ENCODE measurements at places on chromosomes 1 and 21. TPM values are rescaled to one million over a fixed set of nuclear protein-coding genes. Genes with fewer than 3 reads are reported as not detected.

DNA sequence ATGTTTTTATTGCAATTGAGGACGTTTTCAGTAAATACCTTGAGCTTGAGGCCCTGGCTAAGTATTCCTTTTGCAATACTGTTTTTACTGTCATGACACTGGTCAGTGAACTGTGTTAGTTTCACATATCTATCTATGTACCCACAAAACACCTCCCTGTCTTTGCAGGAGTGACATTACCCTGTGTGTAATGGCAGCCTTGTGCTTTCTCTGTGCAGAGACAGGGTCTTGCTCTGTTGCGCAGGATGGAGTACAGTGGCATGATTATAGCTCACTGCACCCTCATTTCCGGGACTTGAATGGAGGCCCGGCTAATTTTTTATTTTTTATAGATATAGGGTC is 8.9 kb downstream of the YBX1 start:
- no peak for DNase-seq

IFNLR1 gene
- 0.21 TPM for total RNA-seq

MROH7 gene
- total RNA-seq: not detected

GRCh38 chr1:174158767-174159251 is 511 bp upstream of the RABGAP1L start:
- no peak for DNase-seq

- DNase-seq: no peak
Measured at GRCh38 chr1:8212580-8213031, 105.3 kb upstream of the SLC45A1 start.

DNA sequence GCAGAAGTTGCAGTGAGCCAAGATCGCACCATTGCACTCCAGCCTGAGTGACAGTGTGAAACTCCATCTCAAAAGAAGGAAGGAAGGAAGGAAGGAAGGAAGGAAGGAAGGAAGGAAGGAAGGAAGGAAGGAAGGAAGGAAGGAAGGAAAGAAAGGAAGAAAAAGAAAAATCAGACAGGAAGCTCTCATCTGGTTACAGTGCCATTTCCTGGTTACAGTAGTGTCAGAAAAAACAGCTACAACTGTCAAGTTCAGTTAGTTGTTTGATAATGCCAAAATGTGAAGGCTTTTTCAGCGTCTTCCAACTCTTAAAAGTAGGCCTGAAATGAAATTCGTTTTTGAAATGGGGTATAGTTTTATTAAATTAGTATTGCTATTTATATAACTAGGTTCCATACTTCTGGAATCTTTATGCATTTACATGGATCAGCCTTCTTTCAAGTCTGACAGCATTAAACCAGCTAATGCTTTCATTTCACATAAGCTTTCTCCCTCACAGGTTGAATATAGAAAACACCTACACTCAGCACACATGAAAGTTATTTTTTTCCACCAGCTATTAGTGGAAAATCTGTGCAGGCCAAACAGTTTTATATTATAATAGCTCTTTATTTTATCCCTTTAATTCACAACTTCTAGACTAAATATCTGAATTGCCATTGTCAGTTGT is 21.2 kb downstream of the PTPN22 start:
- no peak for DNase-seq

DNA sequence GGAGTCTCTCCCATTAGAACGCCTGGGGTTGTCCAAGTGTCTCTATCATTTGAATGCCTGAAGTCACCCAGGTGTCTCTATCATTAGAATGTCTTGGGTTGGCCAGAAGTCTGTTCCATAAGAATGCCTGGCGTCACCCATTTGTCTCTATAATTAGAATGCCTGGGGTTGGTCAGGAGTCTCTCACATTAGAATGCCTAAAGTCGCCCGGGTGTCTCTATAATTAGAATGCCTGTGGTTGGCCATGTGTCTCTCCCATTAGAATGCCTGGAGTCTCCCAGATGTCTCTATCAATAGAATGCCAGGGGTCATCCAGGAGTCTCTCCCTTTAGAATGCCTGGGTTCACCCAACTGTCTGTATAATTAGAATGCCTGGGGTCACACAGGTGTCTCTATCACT is 54.5 kb downstream of the RNF187 start:
- no peak for DNase-seq

UBL4B gene
- total RNA-seq: not detected

- DNase-seq: no peak
Measured at GRCh38 chr1:173414136-173414535, 63.0 kb upstream of the PRDX6 start.

CAMK2N1 gene
- 3.6 TPM for total RNA-seq

RASAL2 gene
- 3.6 TPM for total RNA-seq

GRCh38 chr1:12594966-12595756 is 22.8 kb downstream of the DHRS3 start:
- peak; percentile 86 for DNase-seq

- no peak for DNase-seq
Measured at GRCh38 chr1:90621986-90622385, 95.1 kb downstream of the BARHL2 start.

DNA sequence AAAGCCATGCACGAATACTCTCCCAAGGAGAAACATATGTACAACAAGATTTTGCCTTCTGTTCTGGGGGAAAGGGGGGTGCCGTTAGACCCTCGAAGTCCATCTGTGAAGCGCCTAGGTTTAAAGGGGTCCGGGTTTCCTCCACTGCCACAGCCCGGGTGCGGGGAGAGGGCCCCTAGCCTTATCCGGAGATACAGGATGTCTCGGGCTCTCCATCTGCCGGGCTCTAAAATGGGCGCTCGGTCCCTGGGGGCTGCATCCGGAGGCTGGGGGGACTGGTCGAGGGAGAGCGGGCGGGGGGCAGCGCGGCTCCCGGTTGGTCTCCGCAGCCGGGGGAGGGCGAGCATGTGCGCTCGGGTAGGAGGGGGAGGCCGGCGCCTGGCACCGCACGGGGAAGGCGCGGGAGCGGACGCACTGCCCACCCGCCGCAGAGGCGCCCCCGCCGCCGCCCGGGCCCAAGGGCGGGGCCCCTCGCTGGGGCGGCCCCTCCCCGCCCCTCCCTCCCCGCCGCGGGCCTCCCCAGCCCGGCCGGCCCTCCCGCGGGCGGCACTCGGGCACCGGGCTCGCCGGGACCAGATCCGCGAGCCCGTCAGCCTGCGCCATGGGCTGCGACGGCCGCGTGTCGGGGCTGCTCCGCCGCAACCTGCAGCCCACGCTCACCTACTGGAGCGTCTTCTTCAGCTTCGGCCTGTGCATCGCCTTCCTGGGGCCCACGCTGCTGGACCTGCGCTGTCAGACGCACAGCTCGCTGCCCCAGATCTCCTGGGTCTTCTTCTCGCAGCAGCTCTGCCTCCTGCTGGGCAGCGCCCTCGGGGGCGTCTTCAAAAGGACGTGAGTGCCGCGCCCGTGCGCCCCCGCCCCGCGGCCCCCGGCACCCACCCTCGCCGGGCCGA is 63.1 kb downstream of the ELK4 start:
- no peak for DNase-seq

DNA sequence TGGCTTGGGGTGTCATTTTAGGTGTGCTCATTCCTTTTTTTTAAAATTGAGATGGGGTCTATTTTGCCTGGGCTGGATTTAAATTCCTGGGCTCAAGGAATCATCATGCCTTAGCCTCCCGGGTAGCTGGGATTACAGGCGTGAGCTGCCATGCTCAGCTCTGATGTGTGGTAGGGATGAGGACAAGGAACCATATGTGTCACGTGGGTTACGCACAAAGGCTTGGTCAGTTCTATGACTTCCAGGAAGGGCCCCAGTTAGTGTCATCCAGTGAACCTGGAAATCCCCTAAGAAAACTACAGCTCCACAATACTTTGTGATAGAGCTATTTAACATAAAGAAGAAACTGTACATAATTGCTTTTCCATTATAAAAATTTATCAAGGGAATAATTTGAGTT is 6.7 kb upstream of the METTL25B start:
- DNase-seq: no peak

HUNK gene
- total RNA-seq: 1.5 TPM

- no peak for DNase-seq
Measured at GRCh38 chr1:46689356-46689755, 17.7 kb downstream of the TEX38 start.

DNA sequence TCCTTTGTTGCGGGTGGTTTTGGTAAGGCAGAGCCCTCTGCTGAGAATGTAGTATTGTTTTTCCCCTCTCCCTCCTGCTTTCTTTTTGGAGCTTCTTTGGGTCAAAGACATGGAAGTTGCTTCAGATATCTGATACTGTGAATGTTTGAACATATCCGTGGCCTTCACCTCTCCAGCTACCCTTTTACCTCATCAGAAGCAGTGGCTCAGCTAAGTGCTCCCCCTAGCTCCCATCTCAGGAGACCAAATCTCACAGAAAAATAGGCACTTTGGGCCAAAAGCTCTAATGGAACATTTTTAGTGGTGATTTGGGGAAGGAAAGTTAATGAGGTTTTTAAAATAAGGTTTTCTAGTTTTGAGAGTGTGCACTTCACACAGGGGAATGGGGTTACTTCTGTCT is 6.3 kb downstream of the TMEM200B start:
- no peak for DNase-seq

EDARADD gene
- total RNA-seq: 1.1 TPM

DCST1 gene
- total RNA-seq: not detected

DNA sequence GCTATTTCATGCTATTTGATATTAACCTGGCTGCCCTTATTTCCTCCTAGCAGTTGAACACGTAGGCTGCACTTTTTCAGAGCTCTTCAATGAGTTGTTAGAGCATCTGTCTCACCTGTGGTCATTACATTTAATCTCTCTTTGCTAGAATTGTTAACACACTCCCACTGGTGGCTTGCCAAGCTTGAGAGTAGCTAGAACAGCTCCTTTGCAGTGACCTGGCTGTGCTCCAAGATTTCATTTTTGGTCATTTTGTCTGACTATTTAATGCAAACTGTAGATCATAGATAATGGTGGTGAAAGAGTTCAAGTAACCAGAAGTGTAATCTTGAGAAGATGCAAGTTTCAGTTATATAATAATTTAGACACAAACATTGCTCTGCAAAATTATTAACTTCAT is 105.6 kb downstream of the LRRC7 start:
- DNase-seq: no peak

GRCh38 chr1:51439053-51439452 is 80.0 kb downstream of the EPS15 start:
- no peak for DNase-seq

SPATA6 gene
- 4.0 TPM for total RNA-seq

DNA sequence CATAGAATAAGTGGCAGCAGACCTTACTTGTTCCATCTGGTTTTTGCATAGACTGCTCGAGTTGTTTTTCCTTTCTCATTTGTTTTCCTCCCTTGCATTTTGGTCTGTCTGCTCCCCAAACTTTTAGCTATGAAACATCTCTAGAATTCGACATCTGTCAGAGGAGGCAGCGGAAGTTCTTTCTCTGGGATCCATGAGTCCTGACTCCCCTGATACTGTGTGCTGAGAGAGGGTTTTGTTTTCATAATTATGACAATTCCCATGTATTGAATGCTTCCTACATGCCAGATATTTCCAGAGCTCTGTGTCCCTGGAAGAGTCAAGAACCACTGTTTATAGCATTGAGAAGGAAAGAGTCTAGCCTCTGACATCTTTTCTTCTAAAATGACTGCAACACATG is 172.6 kb downstream of the KIF26B start:
- DNase-seq: no peak

DNA sequence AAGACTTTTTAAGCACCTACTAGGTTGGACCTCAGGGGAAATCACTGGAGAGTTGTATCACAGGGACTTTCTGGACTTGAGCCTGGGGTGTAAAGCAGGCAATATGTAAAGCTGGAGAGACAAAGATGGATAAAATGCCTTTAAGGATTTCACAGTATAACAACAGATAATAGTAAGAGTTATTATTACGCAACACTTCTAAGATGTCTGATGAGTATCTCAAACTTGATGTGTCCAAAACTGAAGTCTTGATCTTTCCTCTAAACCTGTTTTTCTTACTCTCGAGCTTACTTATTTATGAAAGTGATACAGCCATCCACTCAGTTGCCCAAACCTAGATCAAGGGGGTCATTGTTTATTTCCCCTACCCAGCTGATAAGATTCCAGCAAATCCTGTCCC is 2.1 kb upstream of the STRIP1 start:
- no peak for DNase-seq

GRCh38 chr1:229953736-229954326 is 113.2 kb upstream of the GALNT2 start:
- DNase-seq: no peak

DNA sequence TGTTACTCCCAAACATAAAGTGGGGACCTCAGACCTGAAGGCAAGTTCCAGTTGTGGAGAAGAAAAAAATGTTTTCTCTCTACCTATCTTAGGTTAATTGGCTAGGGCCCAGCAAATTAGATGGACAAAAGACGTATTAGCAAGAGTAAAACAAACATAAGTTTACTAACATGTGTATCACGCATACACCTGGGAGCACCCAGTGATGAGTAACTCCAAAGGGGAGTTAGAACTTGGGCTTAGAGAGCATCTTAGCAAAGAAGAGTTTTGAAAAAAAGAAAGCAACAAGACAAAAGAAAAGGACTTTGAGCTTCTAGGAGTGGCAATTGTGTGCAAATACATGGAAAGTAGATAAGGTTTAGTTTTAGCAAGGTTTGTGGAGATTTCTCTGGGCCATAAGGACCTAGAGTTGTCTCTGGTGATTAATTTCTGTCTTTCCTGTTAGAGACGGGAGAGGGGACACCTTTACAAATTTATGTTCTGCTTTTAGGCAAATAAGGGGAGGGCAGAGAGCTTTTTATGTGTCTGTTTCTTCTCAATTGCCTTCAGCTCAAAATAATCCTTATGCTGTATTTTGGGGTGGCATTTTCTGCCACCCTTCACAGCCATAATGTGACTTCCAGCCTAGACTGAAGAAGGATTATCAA is 76.7 kb upstream of the PTGFRN start:
- DNase-seq: no peak

XCL1 gene
- not detected for total RNA-seq

- DNase-seq: no peak
Measured at GRCh38 chr1:16209132-16209846, 3.2 kb downstream of the ARHGEF19 start.

DNA sequence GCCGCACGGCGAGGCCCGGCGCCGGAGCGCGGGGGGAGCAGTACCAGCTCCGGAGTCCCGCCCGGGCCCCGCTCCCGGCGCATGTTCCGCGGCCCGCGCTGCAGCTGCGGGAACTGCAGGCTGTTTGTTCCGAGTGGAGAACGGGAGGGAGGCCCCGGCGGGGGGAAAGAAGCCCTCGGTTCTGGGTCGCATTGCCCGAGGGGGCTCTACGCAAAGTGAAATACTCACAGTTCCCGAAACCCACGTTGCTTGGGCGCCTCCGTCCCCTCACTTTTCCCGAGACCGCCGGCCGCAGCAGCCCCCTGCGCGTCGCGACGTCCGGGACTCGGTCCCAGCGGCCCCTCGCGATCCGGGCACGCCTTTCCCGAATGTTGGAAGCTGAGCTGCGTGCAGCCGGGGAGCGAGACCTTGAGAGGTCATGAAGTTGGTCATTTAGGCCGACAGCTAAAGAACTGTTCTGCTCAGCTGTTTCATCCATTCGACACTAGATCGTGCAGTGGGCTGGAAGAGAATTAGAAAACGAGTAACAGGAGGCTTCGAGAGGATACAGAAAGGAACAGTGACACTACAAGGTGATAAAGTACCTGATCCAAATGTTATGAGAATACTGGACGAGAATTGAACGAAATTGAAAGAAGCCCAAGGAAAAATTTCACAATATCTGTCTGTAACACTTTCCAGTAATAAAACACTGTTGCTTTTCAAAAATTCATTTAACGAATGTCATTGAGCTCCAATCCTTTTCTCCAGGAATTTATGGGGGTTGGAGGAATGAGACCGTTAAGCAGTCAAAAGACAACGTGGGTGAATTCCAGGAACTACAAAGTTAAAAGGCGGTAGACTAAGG is 657 bp upstream of the LIN9 start:
- no peak for DNase-seq
